ENCODE measurements at places on chromosomes 4 and X. TPM values are rescaled to one million over a fixed set of nuclear protein-coding genes. Genes with fewer than 3 reads are reported as not detected.

DNA sequence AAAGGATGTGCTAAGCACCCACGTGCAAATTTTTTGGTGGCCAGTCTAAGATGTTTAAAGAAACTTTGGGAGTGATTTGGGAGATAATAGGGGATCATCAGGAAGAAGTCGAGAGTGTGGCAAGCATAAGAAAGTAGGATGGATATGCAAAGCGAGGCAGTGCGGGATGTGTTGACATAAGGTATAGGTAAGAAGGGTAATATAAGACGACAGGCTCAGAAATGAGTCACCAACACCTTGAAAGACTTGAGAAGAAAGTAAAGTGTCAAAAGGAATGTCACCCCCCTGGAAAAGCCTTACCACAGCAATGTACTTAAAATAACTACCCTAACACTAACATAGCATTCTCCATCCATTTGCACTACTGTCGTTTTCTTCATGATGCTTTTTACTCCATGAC is 69.8 kb upstream of the BMP2K start:
- DNase-seq = no peak

- no peak for DNase-seq
These were observed 71.2 kb downstream of the TRPC5 start for GRCh38 chrX:112011376-112011775.

DNA sequence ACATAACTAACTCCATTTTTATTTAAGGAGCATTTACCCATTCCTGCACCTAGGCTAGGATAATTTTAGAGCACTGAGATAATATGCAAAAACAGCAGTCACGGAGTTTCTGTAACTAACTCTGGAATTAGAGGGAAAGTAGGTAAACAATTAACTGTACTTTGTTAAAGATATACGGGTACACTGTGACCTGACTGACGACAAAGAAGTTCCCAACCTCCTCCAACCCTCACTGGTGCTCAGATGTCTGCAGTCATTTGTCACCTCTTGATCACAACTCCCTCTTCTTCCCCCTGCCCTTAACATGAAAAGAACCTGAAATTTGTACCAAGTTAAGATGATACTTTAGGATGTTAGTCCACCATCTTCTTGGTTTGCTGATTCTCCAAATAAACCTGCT is 42.0 kb upstream of the TAPT1 start:
- DNase-seq = no peak

DNA sequence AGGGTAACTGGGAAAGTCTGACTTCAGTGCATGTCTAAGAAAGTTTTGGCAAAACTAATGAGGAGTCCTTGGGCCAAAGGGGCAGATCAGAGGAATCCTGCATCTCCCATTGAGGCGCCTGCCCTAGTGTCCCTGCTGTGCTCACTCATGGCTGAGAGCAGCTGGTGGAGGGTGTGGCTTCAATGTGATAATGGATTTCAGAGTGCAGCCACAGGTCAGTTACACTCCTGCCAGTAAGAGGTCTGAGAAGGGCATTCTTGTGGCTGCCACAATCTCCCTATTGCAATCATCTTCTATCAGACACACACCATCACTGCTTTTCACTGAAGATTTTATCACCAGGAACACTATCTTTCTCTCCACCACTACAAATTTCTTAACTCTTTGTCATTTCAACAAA is 457.1 kb downstream of the MID1IP1 start:
- DNase-seq = peak; percentile 39

DNA sequence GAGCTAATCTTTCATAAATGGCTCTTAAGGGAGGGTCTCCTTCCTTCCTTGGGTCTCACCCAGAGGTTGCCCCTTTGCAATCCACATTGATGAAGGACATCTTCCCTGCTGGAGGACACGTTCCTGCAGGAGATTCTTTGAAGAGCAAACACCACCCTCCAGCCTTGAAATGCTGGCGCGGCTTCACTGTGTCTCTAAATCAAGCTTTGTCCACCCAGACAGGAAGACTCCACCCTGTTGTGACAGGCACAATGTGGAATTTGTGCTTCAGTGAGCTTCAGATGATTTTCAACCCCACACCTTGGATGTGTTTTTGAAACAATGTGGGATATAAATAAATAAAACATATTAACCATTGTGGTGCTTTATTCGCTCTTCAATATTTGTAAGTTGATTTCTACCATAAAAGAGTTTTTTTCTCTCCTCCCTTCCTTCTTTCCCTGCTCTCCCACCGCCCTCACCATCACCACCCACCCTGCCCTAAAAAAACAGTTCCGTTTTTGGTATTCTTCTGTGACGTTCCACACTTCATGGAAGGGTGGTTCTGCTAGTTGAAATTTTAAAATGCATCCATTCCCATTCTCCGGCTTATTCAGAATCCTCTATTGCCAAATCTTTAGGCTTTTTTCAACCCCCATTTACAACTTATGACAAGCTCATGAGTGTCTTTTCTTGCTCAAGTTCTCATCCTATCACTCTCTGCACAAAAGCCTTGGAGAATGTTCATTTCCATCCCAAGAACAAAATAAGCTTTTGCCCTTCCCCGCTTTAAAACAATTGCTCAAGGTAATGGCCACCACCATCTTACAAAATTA is 264.3 kb downstream of the RAPGEF2 start:
- no peak for DNase-seq

GRCh38 chr4:53967986-53968385 is 96.4 kb downstream of the CHIC2 start:
- DNase-seq = no peak

DNA sequence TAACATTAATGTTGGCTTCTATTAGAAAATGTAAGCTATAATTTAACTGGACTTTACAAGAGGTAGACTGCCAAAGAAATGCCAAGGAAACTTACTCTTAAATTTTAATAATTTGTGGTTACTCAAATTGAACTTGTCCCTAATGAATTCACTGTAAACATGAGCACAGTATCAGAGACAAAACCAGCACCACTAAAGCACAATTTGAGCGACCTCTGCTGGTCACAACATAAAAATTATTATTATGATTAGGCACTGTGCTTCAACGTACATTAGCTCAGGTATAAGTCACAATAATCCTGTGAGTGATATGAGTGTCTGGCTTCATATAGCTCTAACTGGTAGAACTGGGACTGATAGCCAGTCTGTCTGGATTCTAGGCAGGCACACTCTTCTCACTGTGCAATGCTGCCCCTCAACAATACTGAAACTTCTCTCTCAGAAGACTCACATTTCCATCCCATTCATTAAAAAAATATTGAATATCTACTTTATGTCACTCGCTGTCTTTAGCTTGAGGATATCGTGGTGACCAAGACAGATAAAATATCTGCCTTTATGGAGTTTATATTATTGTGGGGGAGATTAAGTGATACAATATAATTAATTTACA is 8.0 kb downstream of the NUDT6 start:
- DNase-seq = no peak

DNA sequence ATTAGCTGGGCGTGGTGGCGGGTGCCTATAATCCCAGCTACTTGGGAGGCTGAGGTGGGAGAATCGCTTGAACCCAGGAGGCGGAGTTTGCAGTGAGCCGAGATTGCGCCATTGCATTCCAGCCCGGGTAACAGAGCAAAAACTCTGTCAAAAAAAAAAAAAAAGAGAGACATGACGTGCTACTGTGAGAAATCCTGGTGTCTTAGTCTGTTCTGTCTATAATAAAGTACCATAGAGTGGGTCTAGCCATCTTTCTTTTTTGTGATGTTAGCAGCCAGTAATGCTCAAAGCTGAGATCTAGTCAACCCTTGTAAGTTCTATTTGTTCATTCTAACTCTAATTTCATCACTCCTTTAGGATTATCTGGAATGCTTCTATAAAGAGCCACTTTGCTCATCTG is 38.9 kb downstream of the CLDN34 start:
- no peak for DNase-seq

DNA sequence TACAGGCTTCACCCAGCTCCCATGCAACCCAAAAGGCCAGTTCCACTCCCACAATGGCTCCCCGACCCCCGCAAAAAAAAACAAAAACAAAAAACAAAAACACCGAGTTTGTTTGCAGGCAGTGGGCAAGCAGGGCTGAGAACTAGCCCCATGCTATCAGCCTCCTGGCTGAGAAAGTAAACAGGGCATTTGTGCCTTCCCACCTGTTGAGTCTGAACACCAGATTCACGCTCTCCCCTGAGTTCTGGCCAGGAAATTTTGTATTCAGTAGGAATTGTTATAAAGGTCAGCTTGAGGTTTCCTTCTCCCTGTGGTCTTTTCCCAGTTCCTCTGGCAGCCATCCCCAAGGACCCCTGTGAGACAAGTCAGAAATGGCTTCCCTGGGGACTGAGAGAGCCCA is 1066.5 kb downstream of the GLUD2 start:
- DNase-seq = no peak

- DNase-seq = no peak
These were observed 169.5 kb downstream of the TLL1 start for GRCh38 chr4:166042510-166043055.

- peak; percentile 9 for DNase-seq
These were observed 1.4 kb upstream of the CEP135 start for GRCh38 chr4:55947254-55947882.

- DNase-seq = peak; percentile 58
These were observed 11.3 kb upstream of the SLC2A9 start for GRCh38 chr4:10032625-10033024.

- DNase-seq = peak; percentile 13
These were observed 578 bp downstream of the CHIC2 start for GRCh38 chr4:54063737-54064316.

GRCh38 chr4:16449406-16449805 is 223.1 kb upstream of the TAPT1 start:
- no peak for DNase-seq

GRCh38 chr4:985123-985830 is 1.6 kb upstream of the IDUA start:
- no peak for DNase-seq

- DNase-seq = peak; percentile 47
These were observed 20.9 kb upstream of the MTM1 start for GRCh38 chrX:150547375-150548115.

- DNase-seq = no peak
These were observed 54.0 kb upstream of the AMELX start for GRCh38 chrX:11239230-11239629.

- no peak for DNase-seq
These were observed 3.4 kb upstream of the MRPL1 start for GRCh38 chr4:77859256-77859655.

DNA sequence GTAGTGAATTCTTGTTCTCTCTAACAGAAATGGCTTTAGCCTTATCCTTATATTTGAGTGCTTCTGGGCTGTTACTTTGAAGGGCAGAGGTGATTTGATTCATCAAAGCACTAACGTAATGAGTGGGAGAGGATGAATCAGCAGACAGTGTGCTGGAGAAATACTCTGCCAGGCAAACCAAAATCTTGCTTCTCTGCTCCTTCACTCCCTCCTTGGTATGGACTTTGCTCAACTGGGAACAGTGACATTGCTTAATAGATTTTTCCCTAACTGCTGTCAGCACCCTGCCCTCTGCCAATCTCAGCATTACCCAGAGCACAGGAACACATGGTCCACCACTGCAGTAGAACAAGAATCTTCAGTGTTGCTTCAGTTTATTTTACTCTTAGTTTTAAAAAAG is 56.0 kb downstream of the PDLIM5 start:
- peak; percentile 47 for DNase-seq

DNA sequence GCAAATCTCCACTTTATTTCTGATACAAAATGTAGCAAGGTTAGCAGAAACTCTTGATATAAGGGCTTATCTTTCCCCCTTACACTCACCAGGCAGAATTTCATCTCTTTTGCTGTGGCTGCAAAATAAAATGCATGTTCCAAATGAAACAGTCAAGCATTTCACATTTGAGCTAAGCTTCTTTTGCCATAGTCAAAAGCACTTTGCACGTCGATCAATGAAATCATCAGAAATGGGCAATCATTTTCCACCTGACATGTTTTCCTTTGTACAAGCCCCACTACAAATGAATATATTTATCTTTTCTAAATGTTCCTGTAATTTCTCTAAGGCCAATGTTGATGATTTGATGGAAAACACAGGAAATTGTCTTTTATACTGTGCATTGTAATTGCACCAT is 178.4 kb downstream of the ANKRD50 start:
- no peak for DNase-seq

DNA sequence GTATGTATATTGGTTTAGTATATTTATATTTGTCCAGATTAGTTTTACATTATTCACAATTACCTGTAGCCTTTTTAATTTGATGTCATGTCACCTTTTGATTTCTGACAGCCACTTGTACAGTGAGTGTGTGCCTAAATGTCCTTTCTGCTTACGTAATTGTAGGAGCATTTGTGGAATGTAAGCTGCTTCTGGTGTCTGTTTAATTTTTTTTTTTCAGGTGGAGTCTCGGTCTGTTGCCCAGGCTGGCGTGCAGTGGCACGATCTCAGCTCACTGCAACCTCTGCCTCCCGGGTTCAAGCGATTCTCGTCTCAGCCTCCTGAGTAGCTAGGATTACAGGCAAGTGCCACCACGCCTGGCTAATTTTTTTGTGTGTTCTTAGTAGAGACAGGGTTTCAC is 91.2 kb upstream of the XAGE2 start:
- DNase-seq = no peak

DNA sequence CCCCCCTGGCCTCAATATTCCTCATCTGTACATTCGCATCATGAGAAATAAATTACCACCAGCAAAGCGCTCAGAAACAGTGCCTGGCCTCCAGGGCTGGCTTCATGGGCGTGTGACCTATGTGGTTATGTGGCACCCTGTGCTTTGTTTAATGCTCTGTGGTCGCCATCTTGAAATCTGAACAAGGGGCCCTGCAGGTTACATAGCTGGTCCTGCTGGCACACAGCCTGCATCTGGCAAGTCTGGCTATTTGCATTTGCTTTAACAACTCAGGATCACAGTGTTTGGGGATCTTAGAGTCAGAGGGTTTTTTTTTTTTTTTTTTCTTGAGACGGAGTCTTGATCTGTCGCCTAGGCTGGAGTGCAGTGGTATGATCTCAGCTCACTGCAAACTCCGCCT is 9.9 kb downstream of the FOXP3 start:
- DNase-seq = no peak

DNA sequence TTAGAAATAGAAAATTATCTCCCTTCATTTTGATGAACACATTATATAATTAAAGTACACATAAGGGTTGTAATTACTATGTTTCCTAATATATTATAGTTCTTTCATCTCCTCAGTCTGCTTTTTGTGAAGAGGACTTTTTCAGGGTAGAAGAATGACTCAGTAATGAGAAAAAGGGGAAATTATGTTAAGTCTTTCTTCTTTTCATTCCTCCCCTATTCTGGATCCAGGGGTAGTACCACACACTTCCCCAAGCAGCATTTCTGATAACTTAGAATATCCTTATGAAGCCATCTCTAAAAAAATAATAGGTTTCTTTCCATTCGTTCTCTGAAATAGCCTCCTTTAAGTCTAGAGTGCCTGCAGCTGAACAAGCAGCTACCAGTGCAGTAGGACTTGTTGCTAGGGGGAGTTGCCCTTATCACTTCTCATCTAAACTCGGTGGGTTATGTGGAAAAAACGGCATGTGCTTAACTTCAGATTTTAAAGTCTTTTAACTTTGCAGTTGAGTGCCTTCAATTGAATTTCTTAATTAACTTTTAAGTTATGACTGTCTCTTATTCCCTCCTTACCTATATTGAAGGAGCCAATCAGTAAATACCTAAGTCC is 184.8 kb downstream of the ARHGAP24 start:
- no peak for DNase-seq

LETM1 gene
- 48.9 TPM for total RNA-seq

ATP8A1 gene
- total RNA-seq = 1.7 TPM

MXD4 gene
- 7.5 TPM for total RNA-seq

ZNF518B gene
- 18.0 TPM for total RNA-seq

SASH3 gene
- total RNA-seq = not detected

TMSB15C gene
- total RNA-seq = 4.9 TPM

SLC2A9 gene
- total RNA-seq = 1.2 TPM

NDNF gene
- 0.68 TPM for total RNA-seq

DCAF8L2 gene
- 0.80 TPM for total RNA-seq

CHRNA9 gene
- total RNA-seq = 9.9 TPM

UGT2B28 gene
- total RNA-seq = not detected

FLNA gene
- total RNA-seq = 721 TPM

BEX1 gene
- 37.9 TPM for total RNA-seq
